Osteocyte (in vitro differentiated cells): ENCODE measurements at places on chromosomes 5 and 9. TPM values are rescaled to one million over a fixed set of nuclear protein-coding genes. Genes with fewer than 3 reads are reported as not detected.

- DNase-seq: no peak
These were observed 47.9 kb upstream of the PLCXD3 start for GRCh38 chr5:41558295-41558694.

- no peak for DNase-seq
These were observed 9.0 kb downstream of the CCDC69 start for GRCh38 chr5:151214614-151215545.

DNA sequence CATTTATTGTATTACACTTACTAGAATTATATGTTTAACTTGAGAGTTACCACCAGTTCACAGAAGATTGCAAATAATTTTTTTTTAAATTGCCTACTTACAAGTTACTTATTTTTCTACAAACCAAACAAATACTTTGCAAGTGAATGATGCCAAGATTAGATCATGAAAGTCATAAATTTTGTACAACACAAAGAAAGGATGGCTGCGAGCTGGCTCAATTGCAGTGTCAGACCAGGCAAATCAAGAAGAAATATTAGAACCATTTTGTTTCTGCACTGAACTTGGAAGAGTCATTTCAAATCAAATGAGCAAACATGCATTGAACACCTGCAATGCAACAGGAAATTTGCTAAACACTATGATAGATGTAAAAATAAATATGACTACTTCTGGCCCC, 97.3 kb downstream of the PLCXD3 start:
- no peak for DNase-seq

GRCh38 chr5:108111736-108112135, 270.2 kb downstream of the FBXL17 start:
- DNase-seq: no peak

GRCh38 chr9:121240472-121241135, 27.4 kb upstream of the GSN start:
- no peak for DNase-seq

- DNase-seq: no peak
These were observed 28.3 kb upstream of the NDFIP1 start for GRCh38 chr5:142080248-142080647.

GRCh38 chr5:108054349-108054748, 327.5 kb downstream of the FBXL17 start:
- DNase-seq: no peak

- no peak for DNase-seq
These were observed 237.4 kb downstream of the GOLPH3 start for GRCh38 chr5:31936683-31937082.

DNA sequence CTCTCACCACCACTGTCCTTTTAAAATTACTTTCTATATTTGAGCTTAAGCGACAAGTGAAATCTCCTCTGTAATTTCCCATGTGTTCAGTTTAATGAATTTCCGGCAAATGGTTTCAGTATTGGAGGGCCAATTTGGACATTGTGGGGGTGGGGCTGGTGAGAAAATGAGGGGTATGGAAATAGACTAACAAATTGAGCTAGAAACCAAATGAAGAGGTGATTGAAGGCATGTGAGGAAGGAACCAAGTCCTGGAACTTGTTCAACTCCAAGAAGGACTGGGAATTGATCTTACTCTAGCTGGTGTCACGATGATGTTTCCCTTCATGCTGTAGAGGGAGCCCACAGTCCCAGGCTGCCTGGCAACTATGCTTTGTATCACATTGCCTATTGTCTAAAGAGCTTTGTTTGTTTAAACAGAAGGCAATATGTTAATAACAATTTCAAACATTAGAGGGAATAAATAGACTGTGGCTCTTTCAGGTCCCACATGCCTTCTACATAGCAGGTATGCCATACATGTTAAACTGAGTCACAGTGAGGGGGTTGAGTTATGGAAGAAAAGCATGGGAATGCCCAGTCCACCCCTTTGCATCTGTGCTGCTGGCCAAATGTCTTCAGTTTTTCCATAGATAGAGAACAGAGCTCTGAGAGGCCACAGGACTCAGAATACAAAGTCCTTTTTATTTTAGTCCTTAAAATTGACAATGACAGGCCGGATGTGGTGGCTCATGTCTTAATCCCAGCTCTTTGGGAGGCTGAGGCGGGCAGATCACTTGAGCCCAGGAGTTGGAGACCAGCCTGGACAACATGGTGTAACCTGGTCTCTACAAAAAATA, 25.0 kb upstream of the MATR3 start:
- DNase-seq: no peak

DNA sequence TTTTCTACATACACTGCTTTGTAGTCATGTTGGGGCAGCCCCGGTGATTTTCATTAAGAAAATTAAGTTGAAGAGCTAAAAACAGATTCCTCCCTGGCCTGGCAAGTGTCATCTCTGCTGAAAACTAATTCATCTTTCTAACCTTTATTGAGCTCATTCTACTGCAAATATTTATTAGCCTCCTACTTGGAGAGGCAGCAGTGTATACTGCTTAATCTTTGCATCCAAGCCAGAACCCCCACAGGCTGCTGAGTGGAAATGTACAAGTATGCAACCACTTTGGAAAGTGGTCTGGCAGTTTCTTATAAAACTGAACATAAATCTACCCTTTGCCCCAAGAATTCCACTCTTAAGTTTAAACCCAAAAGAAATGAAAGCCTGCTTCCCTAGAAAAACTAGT, 223.4 kb downstream of the DRD1 start:
- no peak for DNase-seq

- DNase-seq: no peak
These were observed 460.7 kb upstream of the MEF2C start for GRCh38 chr5:89343666-89344065.

GRCh38 chr5:156963125-156963524, at the start of gene TIMD4:
Gene TIMD4 (minus strand): TSS chr5:156963226. CDS start chr5:156963198, 28 bp downstream.
- no peak for DNase-seq

- DNase-seq: no peak
These were observed 1.3 kb downstream of the CD72 start for GRCh38 chr9:35616681-35617459.

MFAP3 gene
- 41.7 and 44.2 TPM in 2 replicates for total RNA-seq

AK8 gene
- total RNA-seq: 0.91 and 2.1 TPM in 2 replicates

PCDHGB5 gene
- 0.97 and 1.3 TPM in 2 replicates for total RNA-seq

MROH2B gene
- not detected in 2 replicates for total RNA-seq

NUTM2F gene
- not detected in 2 replicates for total RNA-seq

SYK gene
- not detected in 2 replicates for total RNA-seq

INSL4 gene
- not detected in 2 replicates for total RNA-seq
